ENCODE measurements at places on chromosomes 4 and X.
A peak's percentile ranks its signal among the peaks of the same experiment; 100 is the strongest.

GRCh38 chr4:181085557-181085956 lies 1157.6 kb upstream of the TENM3 start:
- DNase-seq, result no peak

DNA sequence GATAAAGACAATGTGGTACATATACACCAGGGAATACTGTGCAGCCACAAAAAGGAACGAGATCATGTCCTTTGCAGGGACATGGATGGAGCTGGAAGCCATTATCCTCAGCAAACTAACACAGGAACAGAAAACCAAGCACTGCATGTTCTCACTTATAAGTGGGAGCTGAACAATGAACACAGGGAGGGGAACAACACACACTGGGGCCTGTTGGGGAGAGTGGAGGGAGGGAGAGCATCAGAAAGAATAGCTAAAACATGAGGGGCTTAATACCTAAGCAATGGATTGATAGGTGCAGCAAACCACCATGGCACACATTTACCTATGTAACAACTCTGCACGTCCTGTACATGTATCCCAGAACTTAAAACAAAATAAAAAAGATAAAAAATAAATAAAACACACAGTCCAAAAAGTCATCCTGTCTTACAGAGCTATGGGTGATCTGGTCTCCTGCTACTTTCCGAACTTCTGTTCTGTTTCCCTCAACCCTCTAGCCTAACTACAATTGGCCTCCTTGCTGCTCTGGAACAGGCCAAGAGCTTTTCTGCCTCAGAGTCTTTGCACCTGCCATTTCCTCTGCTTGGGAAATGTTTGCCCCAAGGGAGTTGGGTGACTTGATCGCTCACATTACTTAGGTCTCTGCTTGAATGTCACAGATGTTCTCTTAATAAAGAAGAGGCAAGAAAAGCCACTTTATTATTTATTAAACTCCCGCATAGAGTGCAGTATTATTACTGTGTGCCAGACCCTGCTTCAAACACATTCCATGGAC lies 1.1 kb upstream of the CD38 start:
- DNase-seq, result no peak

- DNase-seq, result peak; percentile 57
Observed at GRCh38 chr4:149264093-149264733, 551.4 kb downstream of the IQCM start.

DNA sequence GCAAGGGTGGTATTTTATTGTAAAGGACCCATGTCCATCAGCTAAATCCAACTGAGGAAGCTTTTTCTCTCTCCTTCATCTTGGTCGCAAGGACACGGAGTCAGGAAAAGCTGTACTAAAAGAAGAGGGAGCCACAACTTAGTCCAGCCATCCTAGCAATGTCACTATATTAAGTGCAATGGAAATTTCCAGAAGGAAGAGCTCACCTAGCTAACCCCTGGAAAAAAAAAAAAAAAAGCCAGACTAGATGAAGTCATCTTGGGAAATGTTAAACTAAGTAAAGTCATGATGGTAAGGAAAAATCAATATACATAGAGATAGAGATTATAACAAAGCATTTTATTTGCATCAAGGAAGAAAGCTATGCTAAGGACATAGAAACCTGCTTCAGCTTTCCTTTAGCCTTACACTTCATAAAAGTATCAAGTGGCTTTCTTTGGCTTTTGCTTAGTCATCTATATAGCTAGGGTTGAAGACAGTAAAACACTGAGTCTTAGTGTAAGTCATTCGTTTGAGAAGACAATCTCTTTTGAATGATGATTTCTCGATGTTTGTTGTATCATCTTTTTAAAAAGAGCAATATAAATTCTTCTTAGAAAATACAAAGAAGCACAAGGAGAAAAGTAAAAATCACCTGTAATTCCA lies 18.6 kb upstream of the CA5B start:
- DNase-seq, result no peak

GRCh38 chr4:36235306-36235705 lies 9.0 kb downstream of the ARAP2 start:
- DNase-seq, result peak; percentile 30

- DNase-seq, result peak; percentile 23
Observed at GRCh38 chr4:4689694-4690440, 148.0 kb upstream of the STX18 start.

Data from fibroblast of skin of back (primary cell).